ENCODE measurements at places on chromosomes 2 and 18. TPM values are rescaled to one million over a fixed set of nuclear protein-coding genes. Genes with fewer than 3 reads are reported as not detected.

The AQP12A gene
- total RNA-seq = not detected

GRCh38 chr2:241558532-241559322 is at the start of gene BOK:
TSS of gene BOK (plus strand) at chr2:241558745. CDS start at chr2:241559484, 739 bp downstream.
- peak; percentile 25 for DNase-seq

- no peak for DNase-seq
These were observed 564 bp upstream of the TTR start for GRCh38 chr18:31591113-31591512.

DNA sequence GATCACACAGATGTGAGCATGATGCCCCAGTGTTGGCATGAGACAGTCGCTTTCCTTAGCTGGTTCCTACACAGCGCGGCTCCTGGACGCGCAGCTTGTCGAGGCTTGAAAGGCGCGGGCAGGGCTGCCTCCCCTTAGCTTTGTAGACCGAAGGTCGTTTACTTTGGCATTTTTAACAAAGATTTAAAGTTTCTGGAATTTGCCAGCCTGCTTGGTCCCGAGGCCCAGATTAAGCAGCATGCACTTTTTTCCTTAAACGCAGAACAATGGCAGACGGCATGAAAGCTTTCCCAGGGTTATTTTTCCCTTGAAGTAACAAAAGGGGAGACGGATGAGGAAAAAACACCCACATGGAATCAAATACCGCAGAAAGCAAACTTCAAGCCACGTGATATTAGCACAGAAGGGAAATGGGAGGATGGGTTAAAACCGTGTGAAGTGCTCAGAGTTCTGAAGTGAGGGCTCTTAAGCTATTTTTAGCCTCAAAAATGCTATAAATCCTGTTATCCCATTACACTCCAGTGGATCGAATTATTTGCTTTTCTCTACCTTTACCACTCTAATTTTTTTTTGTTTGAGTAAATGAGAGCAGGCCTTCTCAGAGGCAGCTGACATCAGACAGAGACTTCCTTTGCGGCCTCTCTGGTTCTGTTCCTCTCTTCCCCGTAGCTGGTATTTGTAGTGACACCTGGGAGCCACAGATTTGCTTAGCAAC is 55.7 kb downstream of the NPAS2 start:
- no peak for DNase-seq

DNA sequence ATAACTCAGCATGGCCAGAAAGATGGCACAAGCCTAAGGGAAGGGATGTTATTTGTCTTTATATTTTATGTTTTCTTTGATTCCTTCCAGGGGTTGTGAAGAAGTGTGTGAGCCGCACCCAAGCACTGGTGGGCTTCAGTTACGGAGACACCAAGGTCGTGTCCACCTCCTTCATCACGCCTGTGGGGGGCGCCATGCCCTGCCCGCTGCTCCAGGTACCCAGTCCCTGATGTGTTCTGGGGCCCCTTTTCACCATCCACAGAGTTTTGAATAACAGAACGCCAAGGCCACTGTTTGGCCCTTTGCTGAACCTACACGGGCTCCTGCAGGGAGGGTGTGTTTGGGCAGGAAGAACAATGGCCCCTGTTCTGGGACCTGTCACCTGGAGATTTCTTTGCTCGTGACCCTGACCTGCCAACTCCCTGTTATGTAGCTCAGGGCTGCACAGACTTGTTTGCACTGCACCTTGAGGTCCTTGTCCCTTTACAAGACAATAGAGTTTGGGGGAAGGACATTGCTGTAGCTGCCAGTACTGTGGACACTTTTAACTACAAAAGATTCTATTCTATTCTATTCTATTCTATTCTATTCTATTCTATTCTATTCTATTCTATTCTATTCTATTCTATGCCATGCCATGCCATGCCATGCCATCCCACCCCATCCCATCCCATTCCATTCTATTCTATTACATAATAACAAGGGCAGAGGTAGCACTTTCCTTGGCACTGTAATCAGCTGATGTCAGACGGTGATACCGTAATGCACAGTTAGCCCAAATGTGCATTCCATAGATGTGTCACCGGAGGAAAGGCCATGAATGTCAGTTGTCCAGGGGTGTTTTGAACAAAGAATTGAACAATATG is 48.2 kb upstream of the CNGA3 start:
- DNase-seq = no peak

- DNase-seq = no peak
These were observed 105.6 kb downstream of the ANTXR1 start for GRCh38 chr2:69118609-69119008.

DNA sequence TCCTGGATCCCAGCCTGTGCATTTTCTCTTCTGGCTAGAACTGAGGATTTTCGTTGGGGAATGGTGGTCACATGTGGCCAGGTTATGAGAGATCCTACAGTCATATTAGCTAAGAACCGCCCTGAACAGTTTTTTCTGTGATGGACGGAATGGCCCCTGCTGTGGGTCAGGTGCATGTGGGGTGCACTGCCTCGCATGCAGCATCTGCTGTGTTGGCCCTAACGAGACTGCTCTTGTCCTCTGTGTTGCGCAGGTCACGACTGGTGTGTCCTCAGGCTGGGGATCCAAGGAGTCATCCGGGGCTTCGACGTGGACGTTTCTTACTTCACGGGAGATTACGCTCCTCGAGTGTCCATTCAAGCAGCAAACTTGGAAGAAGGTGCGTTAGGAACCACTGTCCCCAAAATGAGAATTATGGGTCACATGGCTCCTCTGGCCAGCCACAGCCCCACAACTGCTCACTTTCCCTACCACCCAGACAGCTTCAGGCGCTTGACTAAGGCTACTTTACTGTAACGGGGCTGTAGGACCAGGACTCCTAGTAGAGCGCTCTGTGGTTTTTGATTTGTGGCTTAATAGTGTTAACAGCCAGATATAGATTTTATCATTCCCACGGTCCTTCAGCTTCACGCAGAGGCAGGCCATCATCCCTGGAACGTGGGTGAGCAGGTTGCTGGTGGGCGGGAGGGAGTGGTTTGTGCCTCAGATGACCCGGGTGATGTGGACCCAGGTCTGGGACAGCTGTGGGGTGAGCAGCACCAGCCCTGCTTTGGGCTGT is 21.8 kb downstream of the ALLC start:
- DNase-seq = no peak

Data from B cell (primary cell).